ENCODE measurements at places on chromosomes 7 and 10.

DNA sequence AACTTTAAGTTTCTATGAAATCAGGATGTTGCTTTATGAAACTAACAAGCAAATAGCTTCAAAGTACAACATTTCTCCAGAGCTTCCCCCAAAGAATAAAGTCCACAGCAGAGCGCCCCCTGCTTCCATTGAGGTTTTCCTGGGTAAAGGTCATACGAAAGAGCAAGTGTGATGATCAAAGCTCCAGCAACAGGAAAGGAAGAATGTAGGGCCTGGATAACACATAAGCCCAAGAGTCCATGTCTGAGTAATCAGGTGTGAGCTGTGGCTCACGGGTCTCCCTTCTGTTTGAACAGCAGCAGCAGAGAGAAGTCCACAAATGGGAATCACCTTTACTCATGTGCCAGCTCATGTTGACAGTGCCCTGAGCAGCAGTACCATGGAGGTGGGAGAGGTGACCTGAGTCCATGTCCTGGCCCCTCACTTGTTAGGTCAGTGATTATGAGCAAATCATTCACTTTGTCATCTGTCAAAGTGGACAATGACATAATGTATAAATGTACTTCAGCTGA is 50.5 kb downstream of the MRPL32 start:
- no peak for DNase-seq

- no peak for DNase-seq
Measured at GRCh38 chr10:88149906-88150305, 286.5 kb downstream of the PTEN start.

- DNase-seq = no peak
Measured at GRCh38 chr10:97090035-97090434, 95.7 kb downstream of the SLIT1 start.

- DNase-seq = no peak
Measured at GRCh38 chr7:85324145-85324799, 137.4 kb upstream of the SEMA3D start.

- no peak for DNase-seq
Measured at GRCh38 chr10:5615316-5615715, 51.1 kb downstream of the ASB13 start.

DNA sequence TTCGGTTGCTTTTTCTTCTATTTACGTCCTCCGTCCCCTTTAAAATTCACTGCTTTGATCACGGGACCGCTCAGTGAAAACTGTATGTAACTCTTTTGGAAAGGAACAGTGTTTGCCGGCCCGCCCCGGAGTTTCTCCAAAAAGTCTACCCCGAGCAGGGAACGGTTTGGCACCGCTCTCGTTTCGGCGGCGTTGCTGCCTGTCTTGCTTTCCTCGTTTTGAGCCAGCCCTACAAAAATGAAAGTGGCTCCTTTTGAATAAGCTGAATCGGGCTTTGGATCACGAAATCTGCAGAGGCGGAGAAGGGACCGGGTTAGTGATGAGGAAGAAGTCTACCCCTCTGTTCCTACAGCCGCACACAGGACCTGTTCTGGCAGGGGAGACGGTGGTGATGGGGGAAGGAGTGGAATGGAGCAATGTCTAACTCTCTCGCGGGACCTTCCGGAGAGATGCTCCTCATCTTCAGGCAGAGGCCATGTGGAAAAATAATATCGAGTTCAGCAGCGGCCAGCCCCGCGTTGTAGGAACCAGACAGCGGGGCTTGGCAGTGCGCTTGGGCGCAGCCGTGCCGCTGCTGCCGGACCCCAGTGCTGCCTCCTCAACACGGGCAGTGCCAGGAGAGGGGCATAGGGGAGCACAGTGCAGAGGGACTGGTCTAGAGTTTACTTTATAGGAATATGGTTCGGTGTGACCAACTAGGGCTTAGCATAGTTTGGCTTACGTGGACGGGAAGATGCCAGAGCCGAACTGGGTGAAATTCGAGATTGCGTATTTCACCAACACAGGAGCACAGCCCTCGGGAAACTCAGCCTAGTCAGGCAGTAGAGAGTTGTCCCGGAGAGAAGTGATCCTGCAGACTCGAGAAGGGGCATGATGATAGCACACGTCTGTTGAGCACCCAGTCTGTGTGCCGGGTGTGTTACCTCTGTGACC is 1.4 kb downstream of the HTRA1 start:
- no peak for DNase-seq

- DNase-seq = no peak
Measured at GRCh38 chr7:109235316-109235715, 665.6 kb downstream of the DNAJB9 start.

GRCh38 chr10:25064401-25064800 is 48.0 kb downstream of the THNSL1 start:
- no peak for DNase-seq

GRCh38 chr10:131271966-131272365 is 39.6 kb downstream of the TCERG1L start:
- no peak for DNase-seq

DNA sequence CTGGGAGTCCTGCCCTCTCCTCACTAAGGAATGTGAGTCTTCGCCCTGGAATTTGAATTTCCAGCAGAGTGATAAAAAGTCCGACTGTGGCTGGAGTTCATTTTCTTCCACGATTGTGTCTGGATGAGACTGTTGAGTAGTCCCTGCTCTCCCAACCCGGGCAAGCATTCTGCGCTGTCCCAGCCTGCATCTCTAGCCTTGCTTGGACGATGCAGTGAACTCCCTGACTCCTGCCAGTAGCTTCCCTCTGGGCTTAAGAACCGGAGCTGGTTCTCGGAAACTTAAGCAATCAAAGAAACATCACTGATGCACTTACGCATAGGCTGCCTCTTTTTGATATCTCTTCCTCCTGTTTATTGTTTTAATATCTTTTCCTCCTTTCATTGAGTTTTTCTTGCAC is 116.0 kb upstream of the FZD8 start:
- no peak for DNase-seq

DNA sequence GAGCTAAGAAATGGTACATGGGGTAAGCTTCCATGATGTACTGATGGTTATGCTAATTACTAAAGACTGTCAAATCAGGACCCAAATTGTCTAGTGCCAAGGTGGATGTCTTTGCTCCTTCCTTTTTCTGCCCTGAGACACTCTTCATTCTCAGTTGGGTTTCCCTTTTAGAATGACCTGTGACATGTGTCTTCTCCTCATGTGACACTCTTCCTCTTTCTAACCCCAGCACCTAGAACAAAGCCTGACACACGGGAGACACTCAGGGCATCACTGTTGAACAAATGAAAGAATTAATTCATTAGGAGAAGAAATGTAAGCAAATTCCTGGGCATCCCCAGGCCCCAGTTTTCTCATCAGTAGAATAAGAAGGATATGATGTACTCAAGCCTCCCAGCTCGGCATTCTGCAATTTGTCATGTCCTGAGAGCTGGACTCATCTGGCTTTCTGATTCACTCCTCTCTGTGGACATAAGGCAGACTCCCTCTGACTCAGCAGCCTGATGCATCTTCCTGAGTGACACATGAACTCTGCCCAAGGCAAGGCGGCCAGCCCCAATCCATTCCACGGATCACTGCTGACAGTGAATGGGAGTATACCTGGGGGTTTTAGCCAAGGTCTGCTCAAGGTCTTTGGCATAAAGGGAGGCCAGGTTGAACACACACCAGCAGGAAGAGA is 473.8 kb downstream of the KCNMA1 start:
- DNase-seq = no peak

DNA sequence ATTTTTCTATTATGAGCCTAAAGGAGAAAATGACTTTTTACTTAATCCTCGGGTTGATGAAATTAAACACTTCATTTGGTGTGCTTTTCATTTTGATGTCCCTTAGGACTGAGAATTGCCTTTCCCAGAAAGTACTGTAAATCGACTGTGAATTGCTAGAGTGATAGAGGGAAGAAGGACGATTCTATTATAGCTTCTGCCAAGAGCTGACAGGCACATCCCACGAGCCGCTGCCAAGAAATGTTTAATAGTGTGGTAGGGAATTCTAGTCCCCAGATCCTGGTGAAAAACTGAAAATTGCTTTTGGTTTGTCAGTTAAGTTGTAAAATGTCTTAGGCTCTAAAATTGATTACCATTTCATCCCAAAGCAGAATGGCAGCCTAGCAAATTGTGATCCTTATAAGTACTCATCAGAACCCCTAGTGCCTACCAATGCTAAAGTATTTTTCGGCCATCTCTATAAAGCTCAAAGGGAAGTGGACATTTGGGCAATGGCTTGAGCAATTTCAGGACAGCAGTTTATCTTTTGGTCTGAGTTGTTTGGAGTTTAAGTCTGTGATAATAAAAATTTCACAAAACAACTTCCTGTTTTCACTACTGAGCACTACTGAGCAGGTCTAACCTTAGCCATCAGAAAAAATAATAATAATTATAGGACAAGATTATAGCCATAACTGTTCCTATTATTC is 44.6 kb upstream of the HYCC1 start:
- no peak for DNase-seq

DNA sequence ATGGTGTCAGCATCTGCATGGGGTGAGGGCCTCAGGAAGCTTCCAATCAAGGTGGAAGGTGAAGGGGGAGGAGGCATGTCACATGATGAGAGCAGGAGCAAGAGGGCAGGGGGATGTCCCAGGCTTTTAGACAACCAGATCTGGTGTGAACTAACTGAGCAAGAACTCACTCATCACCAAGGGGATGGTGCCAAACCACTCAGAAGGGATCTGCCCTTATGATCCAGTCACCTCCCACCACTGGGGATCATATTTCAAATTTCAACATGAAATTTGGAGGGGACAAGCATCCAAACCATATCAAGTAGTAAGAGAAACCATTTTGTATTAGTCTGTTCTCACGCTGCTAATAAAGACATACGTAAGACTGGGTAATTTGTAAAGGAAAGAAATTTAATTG is 33.6 kb downstream of the THNSL1 start:
- DNase-seq = no peak

- DNase-seq = no peak
Measured at GRCh38 chr10:111139567-111139966, 62.7 kb downstream of the ADRA2A start.

DNA sequence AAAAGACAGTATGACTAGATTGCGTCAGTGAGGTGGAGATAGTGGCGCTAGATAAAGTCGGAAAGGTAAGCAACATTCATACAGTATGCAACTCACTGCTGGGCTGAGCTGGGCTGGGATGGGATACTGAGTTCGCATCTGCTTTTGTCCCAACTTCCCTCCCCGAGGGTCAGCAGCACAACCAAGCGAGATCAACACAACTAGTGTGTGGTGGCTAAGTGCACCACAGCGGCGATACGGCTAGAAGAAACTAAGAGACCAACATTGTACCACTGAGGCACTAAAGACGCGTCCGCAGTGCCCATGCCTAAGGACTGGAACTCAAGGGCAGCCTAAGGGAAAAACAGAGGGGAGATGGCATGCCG is 467 bp downstream of the EXOSC1 start:
- DNase-seq = no peak

DNA sequence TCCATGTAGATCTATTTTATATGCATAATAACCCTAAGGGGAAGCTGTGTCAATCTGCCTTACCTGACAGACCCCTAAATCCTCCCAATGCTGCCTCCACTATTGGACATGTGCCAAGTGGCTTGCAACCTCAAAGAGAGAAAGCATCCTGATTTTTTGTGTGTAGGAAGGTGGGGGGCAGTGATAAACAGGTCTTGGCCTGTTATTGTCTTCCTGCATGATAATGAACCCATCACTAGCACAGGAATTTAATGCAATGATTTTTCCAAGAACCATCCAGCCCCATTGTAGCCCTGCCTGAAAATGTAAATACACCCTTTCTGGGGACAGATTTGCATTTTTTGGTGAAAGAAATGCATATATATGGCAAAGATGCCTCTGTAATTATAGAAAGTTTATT is 850.2 kb downstream of the LRMDA start:
- DNase-seq = no peak

DNA sequence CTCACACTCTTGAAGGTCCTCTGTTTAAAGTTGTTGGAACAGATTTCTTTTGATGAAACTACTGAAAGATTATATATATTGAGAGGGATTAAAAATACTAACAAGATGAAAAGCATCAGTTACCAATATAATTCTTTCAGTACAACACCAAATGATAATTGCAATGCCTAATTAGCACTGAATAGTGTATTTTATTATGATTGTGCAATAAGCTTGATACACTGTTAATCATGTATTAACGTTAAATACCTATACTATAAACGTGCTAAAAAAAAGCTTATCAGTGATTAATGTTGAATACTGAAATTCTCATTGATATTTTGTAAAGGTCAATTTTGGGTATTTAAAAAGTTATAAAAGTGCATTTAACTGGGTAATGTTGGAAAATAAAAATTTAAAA is 61.5 kb downstream of the HIBADH start:
- DNase-seq = no peak

DNA sequence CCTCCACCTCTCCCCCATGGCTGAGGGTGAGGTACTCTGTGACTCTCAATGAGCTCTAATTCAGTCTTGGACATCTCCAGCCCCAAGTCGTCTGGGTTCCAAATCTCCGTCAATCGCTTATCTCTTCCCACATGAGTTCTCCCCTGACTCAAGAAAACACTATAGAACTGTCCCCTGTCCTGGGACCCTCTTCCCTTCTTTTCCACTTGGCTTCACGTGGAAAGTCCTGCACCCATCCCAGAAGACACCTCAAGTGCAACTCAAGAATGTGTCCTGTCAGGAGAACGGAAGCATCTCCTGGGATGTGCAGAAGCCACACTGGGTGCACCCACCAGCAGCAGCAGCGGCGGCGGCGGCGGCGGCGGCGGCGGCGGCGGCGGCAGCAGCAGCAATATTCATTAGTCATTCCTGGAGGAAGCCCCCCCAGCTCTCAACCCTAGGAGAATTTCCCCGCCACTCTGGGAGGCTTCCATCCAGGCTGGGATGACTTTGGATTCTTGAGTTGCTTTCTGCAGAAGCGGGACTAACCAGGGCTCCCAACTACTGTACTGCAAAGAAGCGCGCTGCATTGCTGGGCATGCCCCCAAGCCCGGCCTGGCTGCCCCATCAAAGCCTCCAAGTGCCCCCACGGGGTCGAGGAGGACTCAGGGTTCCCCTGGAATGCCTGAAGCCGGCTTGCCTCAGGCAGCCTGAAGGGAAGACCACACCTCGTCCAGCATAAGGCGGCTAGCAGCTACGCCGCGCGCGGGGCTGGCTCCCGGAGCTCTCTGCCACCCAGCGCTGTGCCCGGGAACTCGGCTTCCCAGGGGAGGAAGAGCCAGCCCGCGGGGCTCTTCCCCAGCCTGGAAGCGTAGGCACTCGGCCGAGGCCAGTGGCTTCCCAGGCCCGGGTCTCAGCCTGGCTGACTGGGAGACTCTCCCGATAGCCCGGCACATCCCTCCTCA is 1.0 kb downstream of the CRTAC1 start:
- DNase-seq = no peak

GRCh38 chr10:121640266-121640665 is 42.0 kb upstream of the FGFR2 start:
- DNase-seq = no peak

- no peak for DNase-seq
Measured at GRCh38 chr10:105024184-105024583, 383.1 kb downstream of the SORCS3 start.

- DNase-seq = no peak
Measured at GRCh38 chr10:122290334-122290733, 19.2 kb downstream of the BTBD16 start.
